Memory B cell (primary cell): ENCODE measurements at places on chromosomes 12 and 14.

DNA sequence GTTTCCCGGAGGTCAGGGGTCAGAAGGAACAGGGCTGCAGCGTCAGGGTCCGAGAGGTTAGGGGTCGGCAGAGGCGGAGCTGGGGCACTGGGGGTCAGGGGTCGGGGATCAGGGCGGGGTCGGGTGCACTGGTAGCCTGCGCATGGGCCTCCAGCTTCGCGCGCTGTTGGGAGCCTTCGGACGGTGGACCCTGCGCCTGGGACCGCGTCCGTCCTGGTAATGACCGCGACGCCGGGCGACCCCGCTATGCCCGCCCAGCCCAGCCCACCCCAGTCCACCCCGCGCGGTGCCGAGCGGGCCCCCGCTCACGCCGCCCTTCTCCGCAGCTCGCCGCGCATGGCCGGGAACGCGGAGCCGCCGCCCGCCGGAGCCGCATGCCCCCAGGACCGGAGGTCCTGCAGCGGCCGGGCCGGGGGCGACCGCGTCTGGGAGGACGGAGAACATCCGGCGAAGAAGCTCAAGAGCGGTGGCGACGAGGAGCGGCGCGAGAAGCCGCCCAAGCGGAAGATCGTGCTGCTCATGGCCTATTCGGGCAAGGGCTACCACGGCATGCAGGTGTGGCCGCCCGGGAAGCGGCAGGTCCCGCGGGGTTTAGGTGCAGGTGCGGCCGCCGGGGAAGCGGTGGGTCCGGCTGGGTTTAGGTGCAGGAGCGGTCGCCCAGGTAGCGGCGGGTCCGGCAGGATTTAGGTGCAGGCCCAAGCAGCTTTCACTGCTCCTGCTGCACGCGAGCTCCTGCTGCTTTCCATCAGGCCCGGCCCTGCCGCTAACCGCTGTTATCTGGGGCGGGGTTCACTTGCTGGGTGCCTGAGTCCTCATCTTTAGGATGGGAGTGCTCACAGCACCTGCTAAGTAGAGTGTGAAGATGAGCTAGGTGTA lies 743 bp downstream of the PUS1 start:
- peak overlapping the region; percentile 89 for H3K27ac ChIP-seq
- peak overlapping the region; percentile 97 for H3K4me3 ChIP-seq
- DNase-seq, result no peak
- H3K27me3 ChIP-seq, result no peaks in the 10 kb centered on the region

DNA sequence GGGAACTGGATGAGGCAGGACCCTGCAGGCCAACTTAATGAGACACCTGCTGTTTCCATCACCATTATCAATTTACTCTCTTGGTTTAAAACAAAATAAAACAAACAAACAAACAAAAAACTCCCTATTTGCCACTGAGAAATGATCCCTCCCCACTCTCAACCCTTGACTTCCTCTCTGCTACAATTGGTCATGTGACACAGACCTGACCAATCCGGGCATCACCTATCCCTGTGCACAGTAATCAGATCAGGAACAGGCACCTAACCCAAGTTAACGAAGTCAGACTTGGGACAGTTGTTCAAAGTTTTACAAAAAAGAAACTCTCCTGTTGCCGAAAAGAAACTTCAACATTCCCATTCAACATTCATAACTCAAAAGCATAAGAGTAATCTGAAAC lies 58.4 kb downstream of the NELL2 start:
- H3K36me3 ChIP-seq, result no peaks in the 10 kb centered on the region
- no peak for DNase-seq
- no peak overlapping the region for H3K27ac ChIP-seq
- H3K27me3 ChIP-seq, result no peaks in the 10 kb centered on the region
- H3K4me1 ChIP-seq, result peaks cover 5% of the 10 kb centered on the region

GRCh38 chr14:23559010-23559925 lies 3.2 kb downstream of the THTPA start:
- no peak overlapping the region for H3K4me3 ChIP-seq
- H3K27ac ChIP-seq, result no peak overlapping the region
- peaks cover 26% of the 10 kb centered on the region for H3K36me3 ChIP-seq
- H3K27me3 ChIP-seq, result no peaks in the 10 kb centered on the region

- H3K4me3 ChIP-seq, result no peak overlapping the region
- no peaks in the 10 kb centered on the region for H3K36me3 ChIP-seq
- no peaks in the 10 kb centered on the region for H3K4me1 ChIP-seq
- no peak overlapping the region for H3K27ac ChIP-seq
- DNase-seq, result no peak
- H3K27me3 ChIP-seq, result peaks cover 6% of the 10 kb centered on the region
These were observed 72.6 kb downstream of the PDE6H start for GRCh38 chr12:15045451-15045850.
